Suppressor macrophage (primary cell): ENCODE measurements at places on chromosomes 11 and 22.

GRCh38 chr11:2267851-2268728 lies 2.3 kb downstream of the ASCL2 start:
- no peak for DNase-seq

- no peak for DNase-seq
Measured at GRCh38 chr11:117752721-117753237, 44.2 kb downstream of the DSCAML1 start.

- no peak for DNase-seq
Measured at GRCh38 chr22:43476751-43477725, 65.2 kb downstream of the MPPED1 start.

GRCh38 chr11:117107701-117108590 lies 9.7 kb upstream of the SIK3 start:
- no peak for DNase-seq

- no peak for DNase-seq
Measured at GRCh38 chr11:119307219-119307618, 9.7 kb downstream of the MCAM start.

- no peak for DNase-seq
Measured at GRCh38 chr22:21593406-21594232, 26.1 kb downstream of the UBE2L3 start.

DNA sequence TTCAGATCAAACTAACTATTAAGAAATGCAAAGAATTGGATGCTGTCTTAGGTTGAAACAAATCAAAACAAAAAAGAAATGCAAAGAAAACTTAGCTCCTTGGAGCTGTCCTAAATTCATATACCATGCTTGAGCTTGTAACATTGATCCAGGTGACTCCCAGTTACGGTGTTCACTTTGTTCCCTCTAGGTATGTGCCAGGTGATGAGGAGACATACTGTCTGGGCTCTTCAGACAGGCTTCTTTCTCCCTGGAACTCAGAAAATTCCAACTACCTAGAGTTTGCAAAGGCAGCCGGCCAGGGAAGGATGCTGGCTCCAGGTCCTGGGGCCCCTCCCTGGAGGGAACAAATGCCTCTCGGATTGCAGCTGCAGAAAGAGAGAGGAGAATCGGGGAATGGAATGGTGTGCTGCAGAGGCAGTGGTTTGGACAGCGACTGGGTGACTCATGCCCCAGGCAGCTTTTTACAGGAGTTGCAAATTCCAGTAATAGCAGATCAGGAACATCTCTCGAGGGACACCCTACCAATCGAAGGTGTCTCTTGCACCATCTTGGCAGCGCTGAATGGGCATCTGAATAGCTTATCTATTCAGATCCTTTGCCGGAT lies 12.3 kb upstream of the ASPHD2 start:
- DNase-seq, result no peak

GRCh38 chr11:12164061-12165014 lies 53.9 kb downstream of the MICAL2 start:
- DNase-seq, result no peak

GRCh38 chr11:120543521-120544215 lies 32.1 kb downstream of the GRIK4 start:
- no peak for DNase-seq

- peak; percentile 77 for DNase-seq
Measured at GRCh38 chr22:38193580-38193979, 8.2 kb upstream of the MAFF start.

DNA sequence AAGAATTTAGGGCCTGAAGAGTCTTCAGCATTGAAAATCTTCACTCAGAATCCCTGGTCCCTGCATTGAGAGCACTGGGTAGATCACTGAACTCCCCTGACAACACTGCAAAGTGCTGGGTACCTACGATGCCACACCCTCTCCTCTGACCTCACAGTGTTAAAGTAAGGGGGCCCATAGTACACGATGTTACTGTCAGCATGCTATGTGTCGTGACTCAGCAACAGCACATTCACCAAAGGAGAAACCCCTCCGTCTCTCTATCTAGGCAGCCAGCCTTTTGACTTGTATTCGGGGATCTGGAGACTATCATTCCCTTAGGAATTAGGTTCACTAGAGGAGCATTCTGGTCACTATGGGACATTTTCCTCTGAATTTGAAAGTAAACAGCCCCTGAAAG lies 67.4 kb upstream of the PITPNB start:
- no peak for DNase-seq

DNA sequence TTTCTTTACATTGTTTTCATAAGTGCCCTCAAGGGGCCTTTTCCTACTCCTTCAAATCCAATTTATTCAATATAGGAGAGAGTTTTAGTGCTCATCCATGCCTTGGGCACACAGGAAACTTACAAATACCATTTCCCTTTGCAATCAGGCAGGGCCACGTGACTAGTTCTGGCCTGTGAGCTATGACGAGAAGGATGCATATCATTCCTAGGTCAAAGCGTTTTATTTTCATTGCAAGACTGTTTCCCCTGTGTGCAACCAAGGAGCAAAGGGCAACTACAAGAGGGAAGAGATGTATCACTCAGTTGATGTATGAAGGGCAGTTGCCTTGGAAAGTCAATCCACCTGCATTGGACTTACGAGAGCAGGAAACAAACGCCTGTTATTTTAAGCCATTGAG lies 1.9 kb upstream of the TRAF6 start:
- DNase-seq, result no peak

GRCh38 chr11:72776844-72777754 lies 16.7 kb downstream of the STARD10 start:
- no peak for DNase-seq

GRCh38 chr11:95924414-95924760 lies 480 bp upstream of the MTMR2 start:
- DNase-seq, result peak; percentile 1

- no peak for DNase-seq
Measured at GRCh38 chr11:65585396-65586246, 9.8 kb downstream of the EHBP1L1 start.

- DNase-seq, result no peak
Measured at GRCh38 chr11:27693398-27693797, 6.9 kb downstream of the BDNF start.

- DNase-seq, result no peak
Measured at GRCh38 chr11:17745023-17745772, 10.6 kb downstream of the KCNC1 start.
